Umbilical cord (tissue), 2 donors: ENCODE measurements at places on chromosomes 3 and 15. TPM values are rescaled to one million over a fixed set of nuclear protein-coding genes. Genes with fewer than 3 reads are reported as not detected.

- no peak for DNase-seq
These were observed 6.5 kb upstream of the LZTFL1 start for GRCh38 chr3:45848392-45848791.

GRCh38 chr3:133563186-133563591 is 10.3 kb upstream of the CDV3 start:
- DNase-seq = no peak

DNA sequence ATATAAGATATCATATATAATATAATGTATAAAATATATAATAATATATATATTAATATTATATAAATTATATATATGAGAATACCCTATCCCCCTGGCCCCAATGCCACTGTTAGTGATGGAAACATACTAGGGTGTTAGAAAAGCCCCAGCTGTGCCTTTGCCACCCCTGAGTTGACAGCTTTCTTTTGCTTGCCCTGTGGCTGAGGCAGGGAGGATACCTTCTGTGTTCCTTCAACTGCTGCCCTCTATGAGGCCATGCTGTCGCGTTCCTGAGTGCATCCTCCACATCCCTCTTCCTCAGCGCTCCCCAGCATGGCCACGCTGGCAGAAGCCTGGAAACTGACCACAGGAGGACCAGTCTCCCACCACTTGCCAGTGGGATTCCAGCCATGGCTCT is 26.3 kb downstream of the FAN1 start:
- DNase-seq = no peak

DNA sequence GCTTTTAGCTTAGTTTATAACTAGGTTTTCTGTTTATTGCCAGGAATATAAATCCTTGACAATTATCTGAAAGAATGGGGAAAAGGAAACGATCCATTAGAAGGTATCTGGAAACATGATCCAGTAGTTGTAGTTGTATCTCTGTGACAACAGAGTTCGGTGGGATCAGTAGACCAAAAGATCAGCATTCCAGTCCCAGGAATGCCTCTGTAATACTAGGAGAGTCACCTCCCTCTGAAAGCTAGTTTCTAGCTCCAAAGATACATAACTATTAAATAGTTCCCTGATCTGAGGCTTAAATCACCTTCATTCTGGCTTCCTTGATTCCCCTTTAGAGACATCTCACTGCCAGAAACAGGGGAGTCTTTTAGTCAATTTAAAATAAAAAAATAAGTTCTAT is 34.1 kb downstream of the MB21D2 start:
- no peak for DNase-seq

- no peak for DNase-seq
These were observed 129.9 kb upstream of the TGFBR2 start for GRCh38 chr3:30476368-30477084.

The FHIT gene
- 7.9 TPM for total RNA-seq
